ENCODE measurements at places on chromosomes 3 and 15.

- DNase-seq = no peak
Observed at GRCh38 chr15:65632780-65633375, 11.1 kb downstream of the SLC24A1 start.

GRCh38 chr3:37963635-37964034 lies 27.0 kb upstream of the VILL start:
- no peak for DNase-seq

DNA sequence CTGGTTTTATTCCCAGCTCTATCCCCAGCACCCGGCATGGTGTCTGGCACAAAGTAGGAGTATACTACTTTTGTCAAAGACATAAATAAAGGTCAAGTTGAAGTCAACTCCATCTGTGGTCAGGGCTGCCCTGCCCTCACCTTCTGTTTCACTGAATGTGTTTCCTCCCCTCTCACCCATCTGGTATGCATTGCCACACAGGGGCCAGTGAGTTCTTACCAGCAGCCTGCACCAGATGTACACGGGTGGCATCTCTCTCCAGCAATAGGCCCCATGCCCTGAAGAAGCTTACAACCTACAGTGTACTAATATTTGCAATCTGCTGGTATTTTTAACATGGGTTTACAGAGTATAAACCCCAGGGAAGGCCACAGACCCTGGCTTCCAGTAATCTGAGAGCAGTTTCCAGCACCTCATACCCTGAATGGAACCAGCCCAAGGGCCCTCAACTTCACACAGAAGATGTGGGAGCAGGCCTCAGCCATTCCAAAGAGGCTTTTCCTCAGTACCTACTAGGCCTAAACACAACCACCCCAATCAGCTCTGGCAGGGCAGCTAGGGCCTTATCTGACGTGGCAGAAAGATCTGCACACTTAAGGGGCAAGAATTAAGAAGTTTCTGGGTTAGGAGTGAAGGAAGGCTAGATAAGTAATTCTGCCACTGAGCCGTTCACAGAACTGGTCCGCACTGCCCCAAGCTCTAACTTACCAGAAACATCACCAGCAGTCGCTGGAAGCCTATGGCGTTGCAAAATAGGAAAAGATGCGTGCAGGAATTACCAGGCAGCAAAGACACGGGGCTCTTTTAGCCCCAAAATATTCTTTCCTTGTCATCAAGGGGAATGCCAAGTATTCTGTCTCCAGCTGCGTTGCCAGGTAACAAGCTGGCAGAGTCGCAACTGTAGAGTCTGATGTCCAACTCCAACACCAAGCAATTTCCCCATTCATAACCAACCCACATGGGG lies 2.1 kb downstream of the IDH2 start:
- DNase-seq = no peak

GRCh38 chr15:45050587-45050986 lies 27.6 kb downstream of the SORD start:
- DNase-seq = no peak
